ENCODE measurements at places on chromosomes 2 and 18.

GRCh38 chr2:208363485-208363884 lies 43.1 kb upstream of the PTH2R start:
- no peak for DNase-seq

GRCh38 chr2:110688594-110689091 lies 10.8 kb upstream of the BUB1 start:
- no peak for DNase-seq

DNA sequence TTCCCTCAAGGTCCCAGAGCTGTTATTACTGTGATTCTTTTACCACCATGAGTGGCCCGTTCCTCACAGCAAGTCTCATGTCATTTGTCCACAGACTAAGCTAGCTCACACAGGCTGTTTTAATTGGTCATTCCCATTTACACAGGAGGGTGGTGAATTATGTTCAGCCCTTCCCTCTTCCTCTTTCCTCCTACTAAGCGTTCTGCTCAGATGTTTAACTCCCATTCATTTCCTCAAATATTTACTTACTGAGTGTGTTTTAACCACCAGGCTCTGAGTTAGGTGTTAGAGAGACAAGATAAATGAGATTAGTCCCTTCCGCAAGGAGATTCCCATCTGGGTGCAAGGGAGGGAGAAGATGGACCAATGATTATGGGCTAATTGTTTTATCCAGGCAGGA lies 403.6 kb upstream of the ACVR2A start:
- DNase-seq = no peak

- no peak for DNase-seq
These were observed 31.4 kb downstream of the DIS3L2 start for GRCh38 chr2:231992888-231993287.

- DNase-seq = no peak
These were observed 31.6 kb downstream of the B3GNT2 start for GRCh38 chr2:62227386-62228075.

DNA sequence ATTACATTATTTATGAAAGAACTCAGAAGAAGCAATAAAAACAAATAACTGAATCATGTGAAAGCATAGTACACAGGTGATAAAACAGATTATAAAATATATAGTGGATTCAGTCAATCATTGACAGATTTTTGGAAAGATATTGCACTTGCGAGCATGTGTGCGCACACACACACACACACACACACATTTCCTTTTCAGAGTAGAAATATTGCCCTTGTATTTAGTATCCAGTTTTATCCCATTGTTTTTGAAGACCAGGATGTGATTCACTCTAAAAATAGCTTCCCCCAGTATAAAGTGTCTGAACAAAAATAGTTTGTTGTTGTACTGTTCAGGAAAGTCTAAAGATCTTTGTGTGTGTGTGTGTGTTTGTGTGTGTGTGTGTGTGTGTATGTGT lies 145.5 kb downstream of the CALCRL start:
- no peak for DNase-seq

DNA sequence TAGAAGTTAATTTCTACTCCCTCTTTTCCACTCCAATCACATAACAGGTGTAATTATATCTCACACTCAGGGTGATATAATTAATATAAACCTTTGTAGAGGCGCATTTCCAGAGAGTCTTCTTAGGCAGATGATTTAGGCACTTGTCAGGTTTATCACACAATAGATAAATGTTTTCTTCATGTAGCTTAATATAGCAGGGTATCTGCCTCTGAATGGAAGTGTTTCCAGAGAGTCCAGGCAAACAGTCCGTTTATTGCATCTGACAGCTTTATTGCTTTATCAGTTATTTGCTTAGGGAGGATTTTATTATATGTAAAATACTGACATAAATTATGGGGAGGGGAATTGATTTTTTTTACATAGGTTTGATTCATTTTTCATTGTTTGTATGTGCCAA lies 766.3 kb downstream of the SLC4A3 start:
- no peak for DNase-seq

DNA sequence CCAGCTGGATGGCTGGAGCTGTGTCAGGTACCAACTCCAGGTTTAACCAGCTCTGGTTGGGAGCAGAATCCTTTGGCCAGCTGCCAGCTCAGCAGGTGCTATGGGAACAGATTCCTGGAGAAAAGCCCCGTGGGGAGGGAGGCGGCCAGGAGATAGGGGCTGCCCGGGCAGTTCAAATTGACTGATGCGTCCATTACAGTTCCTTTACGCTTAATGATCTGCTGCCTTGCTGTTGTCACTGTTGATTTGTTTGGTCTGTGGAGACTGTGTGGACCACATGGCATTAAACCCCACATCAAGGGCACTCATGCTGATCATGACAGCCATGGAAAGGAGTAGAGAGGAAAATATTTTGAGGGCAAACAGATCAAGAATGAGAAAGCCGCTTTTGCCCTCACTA lies 200.0 kb downstream of the TSN start:
- DNase-seq = no peak

DNA sequence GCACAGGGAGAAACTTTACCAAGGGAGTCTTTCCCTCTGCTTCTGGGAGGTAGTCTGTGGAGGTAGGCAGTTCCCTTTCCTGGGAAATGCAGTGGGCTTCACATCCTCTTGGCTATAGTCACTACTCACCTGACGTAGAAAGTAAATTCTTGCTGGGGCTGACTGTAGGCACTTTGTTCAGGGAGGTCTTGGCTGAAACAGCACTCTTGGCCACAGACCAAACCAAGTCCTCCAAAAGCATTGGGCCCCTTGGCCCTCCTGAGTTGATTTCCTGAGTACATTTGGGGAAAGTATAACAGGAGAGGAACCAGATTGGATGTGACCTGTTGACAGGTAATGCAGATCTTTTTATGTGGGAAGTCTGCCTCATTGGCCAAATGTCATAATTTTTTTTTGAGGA lies 108.9 kb downstream of the MGAT5 start:
- no peak for DNase-seq

DNA sequence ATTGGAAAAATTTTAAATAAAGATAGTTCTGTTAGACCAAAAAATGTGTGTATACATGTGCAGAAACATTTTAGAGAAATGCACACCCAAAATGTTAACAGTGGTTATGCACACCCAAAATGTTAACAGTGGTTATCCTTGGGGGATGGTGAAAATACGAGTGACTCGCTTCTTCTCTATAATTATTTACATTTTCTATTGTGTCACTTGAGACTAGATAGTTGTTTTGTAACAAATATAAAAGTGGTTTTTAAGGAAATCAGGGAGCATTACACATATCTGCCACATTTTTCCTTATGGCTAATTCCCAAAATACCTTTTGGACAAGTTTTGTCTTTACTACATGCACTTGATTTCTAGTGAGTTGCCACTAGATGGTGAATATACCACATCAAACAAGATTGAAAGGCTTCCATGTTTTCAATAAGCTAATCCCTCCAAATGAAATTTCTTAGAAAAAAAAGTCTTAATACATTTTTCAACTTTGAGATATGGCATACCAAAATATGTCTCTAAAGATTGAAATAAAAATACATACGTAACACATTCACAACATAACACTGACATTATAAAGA lies 9.0 kb upstream of the HIBCH start:
- DNase-seq = no peak

GRCh38 chr2:25664183-25664964 lies 9.0 kb downstream of the DTNB start:
- DNase-seq = peak; percentile 68

- no peak for DNase-seq
These were observed 346.9 kb downstream of the MEIS1 start for GRCh38 chr2:66781804-66782203.

DNA sequence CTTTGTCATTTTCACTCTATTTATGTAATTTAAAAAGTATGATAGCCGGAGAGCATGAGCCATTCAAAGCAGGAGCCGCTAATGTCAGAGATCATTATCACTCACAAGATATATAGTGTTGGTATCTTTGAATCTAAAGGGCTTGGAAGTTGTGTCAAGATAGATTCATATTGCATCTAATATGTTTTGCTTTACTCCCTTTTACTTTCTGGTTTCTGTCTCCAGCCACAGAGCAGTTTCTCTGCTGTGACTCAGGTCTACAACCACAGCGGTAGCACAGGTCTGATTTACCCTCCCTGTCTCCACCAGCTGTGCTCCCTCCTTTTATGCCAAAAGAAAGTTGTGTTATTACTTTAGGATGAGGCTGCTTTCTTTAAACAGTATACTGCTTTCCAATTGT lies 424.0 kb downstream of the ARHGAP15 start:
- no peak for DNase-seq

- DNase-seq = no peak
These were observed 101.4 kb downstream of the WDPCP start for GRCh38 chr2:63486861-63487290.

- no peak for DNase-seq
These were observed 33.8 kb downstream of the KCNS3 start for GRCh38 chr2:17912266-17912691.

DNA sequence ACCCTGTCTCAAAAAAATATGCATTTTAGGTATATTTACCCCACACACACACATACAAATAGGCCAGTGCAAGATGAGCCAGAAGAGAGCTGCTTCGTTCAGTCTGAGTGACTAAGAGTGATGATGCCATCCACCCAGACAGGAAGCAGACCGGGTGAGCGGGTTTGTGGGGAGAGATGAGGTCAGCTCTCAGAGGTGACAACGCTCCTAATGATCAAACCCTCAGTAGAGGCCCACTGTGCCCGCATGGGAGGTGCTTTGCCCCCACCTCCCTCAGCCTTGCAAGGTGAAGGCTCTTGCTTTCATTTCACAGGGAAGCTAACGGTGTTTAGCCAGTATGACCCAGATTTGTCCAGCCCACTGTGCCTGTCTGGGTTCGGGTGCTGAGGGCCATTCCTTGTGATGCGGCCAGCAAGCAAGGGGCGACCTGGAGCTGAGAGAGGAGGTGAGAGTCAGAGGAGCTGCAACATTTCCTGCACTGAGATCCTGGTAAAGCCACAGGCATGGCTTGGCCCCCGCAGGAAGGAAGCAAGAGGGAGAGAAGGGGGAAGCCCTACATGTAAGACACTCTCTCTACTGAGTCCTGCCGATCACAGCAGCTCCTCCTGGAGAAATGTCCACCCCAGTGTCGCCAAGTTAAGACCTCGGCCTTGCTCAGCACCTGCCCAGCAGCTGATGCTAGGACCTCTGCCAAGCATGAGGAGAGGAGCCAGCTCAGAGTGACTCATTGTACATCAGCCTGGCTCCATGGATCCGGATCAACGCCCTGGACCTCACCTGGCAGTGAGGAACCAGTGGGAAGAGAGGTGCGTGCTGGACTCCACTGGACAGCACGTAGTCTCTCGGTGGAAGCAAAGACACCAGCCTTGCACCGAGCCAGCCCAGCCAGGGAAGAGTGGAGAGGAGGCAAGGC lies 37.0 kb downstream of the NIFK start:
- peak; percentile 71 for DNase-seq

- DNase-seq = no peak
These were observed 322.3 kb downstream of the LNPK start for GRCh38 chr2:175679728-175680127.

GRCh38 chr18:6363216-6363615 lies 51.5 kb downstream of the L3MBTL4 start:
- DNase-seq = no peak

- no peak for DNase-seq
These were observed 4.1 kb upstream of the AGXT start for GRCh38 chr2:240864475-240864874.

- DNase-seq = no peak
These were observed 372.6 kb downstream of the SLC4A3 start for GRCh38 chr2:220000080-220000479.

GRCh38 chr18:63131106-63131958 lies 188.2 kb downstream of the BCL2 start:
- DNase-seq = no peak

- no peak for DNase-seq
These were observed 3.8 kb downstream of the POMC start for GRCh38 chr2:25164561-25164960.

DNA sequence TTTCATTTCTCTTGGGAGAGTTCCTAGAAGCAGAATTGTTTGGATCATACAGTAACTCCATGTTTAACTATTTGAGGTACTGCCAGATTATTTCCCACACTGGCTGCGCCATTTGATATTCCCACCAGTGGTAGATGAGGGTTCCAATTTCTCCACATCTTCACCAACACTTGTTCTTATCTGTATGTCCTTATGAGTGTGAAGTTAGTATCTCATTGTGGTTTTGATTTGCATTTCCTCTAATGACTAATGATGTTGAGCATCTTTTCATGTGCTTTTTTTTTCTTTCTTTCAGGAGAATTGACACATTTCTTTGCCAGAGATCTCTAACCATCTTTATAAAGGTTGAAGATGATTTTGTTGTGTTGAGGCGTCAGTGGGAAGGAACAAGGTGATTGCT lies 4.1 kb upstream of the MGAT5 start:
- DNase-seq = no peak

GRCh38 chr2:8253781-8254180 lies 428.1 kb upstream of the ID2 start:
- no peak for DNase-seq

- DNase-seq = no peak
These were observed 256.6 kb downstream of the LOXHD1 start for GRCh38 chr18:46400449-46400848.

DNA sequence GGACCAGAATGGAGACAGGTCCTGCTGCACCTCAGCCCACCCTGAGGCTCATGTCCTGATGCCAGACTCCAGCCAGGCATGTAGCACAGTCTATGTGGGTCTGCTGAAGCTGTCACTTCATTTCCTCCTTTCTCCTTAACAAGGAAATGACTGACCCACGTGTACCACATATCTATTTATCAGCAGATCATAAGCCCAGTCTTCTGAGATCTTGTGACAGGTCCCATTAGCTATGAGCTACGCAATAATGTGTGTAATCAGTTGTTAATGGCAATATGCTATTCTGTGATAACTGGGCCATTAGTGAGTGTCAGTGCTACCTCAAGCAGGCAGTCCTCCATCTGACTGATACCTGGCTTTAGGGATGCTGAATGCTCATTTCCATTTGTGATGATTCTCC lies 615.3 kb downstream of the BCL11A start:
- no peak for DNase-seq

DNA sequence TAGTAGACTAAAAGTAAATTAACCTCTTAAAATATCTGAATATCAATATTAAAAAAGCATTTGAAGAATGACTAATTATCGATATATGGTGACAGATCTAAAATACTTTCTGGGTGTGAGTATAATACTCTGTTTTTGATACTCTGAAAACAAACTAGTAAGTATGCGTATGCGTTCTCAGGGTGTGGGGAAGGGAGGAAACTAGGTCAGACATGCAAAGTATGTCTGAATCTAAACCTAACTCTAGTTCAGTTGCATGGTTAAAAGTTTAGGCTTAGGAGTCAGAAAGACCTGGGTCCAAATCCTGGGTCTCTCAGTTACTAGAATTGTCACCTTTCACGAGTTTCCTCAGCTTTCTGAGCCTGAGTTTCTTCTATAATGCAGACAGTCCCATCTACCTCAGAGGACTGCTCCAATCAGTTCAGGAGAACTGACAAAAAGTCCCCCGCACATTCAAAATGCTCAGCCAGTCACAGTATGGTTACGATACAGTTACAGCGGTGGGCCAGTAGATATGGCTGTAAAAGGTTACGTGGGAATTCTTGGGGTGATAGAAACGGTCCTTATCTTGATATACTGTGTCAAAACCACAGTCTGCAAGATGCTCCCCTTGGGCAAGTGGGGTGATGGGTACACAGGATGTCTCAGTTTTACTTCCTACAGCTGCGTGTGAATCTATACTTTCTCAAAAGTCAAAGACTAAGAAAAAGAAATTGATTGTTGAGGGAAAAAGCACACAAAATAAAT lies 29.2 kb downstream of the UNC50 start:
- no peak for DNase-seq

- no peak for DNase-seq
These were observed 3.0 kb upstream of the ATP6V1B1 start for GRCh38 chr2:70932631-70933230.

All from HCT116 (cell line).